ENCODE measurements at places on chromosomes 7 and 10.

GRCh38 chr7:45921699-45922519, 837 bp upstream of the IGFBP3 start:
- no peak for DNase-seq

DNA sequence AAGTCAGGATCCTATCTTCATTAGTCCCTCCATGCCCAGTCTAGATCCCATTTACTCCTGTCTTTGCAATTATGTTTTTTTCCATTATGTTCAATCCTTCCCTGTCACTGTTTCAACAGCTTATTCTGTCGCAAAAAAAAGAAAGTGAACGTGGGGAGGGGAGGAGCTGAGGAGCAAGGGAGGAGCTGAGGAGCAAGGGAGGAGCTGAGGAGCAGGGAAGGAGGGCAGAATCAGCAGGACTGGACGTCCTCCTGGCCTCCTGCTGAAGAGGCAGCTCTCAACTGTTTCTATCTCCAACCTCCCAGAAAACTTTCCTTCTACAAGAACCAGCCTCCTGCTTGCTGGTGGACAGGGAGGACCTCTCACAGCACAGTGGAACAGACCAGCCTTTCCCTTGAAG, 26.0 kb downstream of the LARP4B start:
- no peak for DNase-seq

DNA sequence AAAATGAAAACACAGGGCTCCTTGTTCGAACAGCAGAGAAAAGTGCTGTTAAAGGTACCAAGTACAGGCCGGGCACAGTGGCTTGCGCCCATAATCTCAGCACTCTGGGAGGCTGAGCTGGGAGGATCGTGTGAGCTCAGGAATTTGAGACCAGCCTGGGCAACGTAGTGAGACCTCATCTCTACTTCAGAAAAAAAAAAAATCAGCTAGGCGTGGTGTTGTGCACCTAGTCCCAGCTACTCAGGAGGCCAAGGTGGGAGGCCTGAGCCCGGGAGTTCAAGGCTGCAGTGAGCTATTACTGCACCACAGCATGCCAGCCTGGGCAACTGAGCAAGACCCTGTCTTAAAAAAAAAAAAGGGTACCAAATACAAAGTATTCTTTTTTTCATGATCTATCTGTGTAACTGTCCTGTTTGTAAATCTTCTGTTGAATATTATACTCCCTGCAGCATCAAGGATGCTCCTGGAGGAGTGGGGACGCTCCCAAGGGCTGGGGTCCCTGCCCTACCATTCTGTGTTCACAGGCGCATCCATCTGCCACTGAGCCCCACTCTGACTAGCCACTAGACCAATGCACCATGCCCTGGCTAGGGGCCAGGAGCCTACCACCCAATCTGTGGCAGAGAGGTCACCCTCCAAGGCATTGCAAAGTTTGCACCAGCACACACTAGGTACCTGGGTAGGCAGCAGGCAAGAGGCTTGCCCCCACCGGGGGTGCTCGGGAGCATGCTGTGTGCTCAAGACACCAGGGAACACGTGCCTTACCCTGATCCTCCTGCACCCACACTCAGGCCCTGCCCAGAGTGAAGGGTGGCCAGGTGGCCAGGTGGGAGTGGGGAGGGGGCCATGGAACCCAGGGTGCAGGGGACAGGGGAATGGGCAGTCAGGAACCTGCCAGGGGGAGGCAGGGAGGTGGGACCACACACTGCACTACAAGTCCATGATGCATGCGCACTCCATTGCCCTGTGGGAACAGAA, 67.3 kb upstream of the KMT2C start:
- no peak for DNase-seq

DNA sequence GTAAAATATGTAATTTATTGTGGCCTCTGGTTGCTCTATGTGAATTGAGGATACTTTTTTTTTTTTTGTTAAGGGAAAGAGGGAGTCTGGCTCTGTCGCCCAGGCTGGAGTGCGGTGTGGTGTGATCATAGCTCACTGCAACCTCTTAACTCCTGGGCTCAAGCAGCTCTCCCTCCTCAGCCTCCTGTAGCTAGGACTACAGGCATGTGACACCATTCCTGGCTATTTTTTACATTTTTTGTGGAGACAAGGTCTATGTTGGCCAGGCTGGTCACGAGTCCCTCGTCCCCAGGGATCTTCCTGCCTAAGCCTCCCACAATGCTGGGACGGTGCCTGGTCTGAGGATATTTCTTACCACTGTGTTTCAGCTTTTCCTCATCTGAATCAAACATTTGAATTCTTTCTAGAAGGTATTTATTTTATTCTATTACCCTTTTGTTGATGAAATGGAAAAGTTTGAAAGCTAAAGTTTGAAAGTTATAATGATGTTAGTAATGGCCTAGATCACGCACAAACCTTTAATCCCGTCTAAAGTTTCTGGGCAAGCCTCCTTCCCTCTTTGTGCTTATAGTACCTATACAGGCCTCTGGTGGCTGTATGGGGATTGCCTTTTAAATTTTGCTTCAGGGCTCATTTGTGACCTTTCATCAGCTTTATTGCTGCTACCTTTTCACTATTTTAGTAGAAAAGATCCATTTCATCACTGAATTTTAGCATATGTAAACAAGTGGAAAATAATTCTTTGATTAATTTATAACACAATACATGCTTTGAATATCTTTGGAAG, 2.0 kb downstream of the IFRD1 start:
- DNase-seq, result peak; percentile 16

GRCh38 chr7:150355666-150356059, 13.0 kb upstream of the REPIN1 start:
- DNase-seq, result no peak

DNA sequence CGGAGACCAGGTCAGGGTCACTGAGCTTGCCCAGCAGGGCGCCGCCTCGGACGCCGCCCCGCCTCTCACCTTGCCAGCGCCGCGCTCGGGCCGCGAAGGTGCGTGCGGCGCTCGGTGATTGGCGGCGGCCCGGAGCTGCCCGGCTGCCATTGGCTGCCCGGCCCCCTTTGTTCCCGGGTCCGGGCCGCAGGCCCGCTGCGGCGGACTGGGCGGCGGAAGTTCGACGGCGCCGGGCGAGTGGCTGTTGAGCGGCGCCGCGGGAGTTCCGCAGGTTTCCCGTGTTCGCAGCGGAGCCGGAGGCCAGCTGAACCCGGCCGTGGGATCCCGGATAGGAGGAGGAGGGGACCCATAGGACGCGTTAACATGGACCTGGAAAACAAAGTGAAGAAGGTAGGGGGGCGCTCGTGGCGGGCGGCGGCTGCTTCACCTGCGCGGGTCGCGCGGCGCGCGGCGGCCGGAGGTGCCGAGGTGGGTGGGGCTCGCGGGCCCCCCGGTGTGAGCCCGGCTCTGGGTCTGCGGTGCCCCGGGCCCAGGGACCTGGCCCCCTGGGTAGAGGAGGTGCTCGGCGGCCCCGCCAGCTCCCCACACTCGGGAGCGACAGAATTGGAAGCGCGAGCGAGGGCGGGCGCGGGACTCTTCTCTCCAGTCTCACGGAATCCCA, at the start of gene TES:
TSS of gene TES (plus strand) at position 195 of the 661 bp plus-strand sequence. CDS start at position 364, 169 bp downstream.
- no peak for DNase-seq

DNA sequence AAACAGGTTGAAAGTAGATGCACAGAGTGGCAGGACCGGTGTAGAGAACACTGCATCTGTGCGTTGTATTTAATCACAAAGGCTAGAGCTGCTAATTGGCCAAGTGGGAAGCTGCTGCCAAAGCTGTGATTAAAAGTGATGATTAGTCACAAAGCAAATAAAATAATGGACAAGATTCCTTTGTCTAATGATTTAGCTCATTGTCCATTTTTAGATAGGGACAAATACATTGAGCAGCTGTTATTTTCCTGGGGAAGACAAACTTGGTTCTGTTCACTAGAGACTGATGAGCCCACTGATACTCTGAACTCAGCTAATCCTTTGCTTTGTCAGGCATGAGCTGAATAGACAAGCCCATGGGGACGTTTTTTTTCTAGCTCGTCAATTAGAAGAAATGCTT, 19.7 kb downstream of the UBE3C start:
- no peak for DNase-seq

GRCh38 chr7:22117222-22117621, 171.5 kb upstream of the CDCA7L start:
- DNase-seq, result no peak

- DNase-seq, result no peak
Observed at GRCh38 chr10:94546901-94547185, 1.3 kb downstream of the HELLS start.

DNA sequence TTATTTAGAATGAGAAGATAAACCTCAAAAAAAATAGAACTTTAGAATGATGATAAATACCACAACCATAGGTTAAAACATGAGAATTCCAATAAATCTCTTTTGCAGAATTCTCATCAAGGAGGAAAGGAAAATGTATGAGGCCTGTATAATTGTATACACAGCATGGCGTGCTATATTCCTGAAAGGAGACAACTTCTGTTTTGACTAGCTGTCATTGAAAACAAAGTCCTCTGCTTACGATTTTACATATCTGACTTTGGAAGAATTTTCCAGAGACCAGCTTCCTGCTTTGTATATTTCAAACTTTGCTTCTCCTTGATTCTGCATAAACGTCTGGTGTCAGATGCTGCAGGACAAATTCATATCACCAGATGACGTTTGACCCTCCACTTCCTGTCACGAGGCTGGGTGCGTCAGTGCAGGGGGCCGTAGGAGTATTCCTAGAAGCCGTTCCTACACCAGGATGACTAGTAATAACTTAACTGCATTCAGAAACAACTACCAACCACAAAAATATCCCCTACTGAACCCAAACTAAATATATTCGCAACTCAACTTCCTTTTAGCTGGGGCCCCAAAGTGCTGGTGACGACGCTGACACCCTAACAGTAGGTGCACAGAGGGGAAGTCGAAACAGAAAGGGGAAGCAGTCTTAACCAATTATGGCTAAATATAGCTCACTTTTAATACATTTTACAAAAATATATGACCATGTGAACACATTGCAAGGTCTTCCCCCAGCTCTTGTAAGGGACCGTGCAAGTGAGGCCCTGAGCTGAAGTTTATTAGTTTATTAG, 178.6 kb upstream of the INHBA start:
- no peak for DNase-seq

DNA sequence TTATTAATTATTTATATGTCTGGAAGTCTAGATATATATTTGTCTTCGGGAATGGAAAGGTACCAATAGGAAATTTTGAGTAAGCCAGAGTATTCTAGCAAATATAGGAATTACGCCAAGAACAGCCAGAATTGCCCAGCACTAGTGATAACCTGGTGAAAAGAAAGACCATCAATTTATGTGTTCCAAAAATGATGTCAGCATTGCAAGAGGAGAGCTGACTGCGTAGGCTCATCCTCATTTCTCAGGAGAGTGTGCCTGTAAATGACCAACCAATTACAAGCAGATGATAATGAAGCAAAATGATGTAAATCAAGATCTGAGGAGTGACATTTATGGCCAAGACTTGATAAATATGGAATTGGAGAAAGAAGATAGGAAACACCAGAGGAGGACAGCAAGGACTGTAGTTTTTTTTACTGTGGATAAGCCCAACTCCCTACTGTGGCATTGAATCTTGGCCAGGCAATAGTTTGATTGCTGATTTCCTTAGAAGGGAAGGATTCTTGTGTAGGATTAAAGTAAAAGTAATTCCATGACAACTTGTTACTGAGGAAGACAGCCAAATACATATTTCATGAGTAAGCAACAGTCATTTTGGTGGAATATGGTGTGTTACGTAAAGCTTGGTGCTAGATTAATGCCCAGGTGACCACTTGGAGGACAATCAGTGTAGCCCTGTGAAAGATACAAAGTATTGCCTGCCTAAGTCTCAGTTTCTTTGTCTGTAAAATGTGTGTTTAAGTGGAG, 590.8 kb downstream of the AUTS2 start:
- DNase-seq, result no peak

- no peak for DNase-seq
Observed at GRCh38 chr7:28630350-28630749, 218.0 kb downstream of the CREB5 start.

DNA sequence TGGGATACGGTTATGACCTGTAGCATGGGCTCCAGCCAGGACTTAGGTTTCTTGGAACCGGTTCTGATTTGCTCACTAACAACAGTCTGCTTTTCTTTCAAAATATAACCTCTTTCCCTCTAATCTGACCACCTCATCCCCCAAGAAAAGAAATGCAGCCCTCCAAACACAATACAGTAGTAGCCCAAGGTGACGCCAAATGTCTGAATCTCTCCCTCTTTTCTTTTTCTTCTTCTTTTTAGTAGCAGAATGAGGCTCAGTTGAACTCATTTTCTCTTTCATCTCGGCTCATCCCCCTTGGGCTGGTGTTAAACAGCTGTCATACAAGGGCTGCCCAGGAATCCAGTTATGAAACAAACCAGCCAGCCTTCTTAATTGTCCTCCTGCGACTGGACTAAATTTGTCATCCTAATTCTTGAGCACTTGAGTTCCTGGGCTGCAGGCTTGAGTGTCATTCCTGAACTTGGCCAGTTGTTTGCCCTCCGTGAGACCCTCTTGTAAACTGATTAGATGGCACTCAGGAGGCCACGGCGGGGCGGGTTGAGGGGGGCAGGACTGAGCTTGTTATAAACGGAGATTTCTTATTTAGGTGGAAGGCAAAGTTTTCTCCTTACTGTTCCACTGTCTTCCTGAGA, 94.8 kb downstream of the SORCS3 start:
- DNase-seq, result no peak

DNA sequence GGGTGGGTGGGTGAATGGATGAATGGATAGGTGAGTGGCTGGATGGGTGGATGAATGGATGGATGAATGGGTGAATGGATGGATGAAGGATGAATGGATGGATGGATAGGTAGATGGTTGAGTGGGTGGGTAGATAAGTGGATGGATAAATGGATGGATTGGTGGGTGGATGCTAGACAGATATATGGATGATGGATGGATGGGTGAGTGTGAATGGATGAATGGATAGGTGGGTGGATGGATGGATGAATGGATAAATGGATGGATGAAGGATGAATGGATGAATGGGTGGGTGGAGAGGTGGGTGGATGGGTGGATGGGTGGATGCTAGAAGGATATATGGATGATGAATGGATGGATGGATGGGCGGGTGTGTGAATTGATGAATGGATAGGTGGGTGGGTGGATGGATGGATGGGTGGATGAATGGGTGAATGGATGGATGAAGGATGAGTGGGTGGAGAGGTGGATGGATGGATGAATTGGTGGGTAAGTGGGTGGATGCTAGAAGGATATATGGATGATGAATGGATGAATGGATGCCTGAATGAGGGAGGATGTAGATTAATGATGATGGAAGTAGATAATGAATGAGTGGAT, 20.4 kb downstream of the ELFN1 start:
- no peak for DNase-seq

- no peak for DNase-seq
Observed at GRCh38 chr10:108392286-108392685, 1227.8 kb upstream of the SORCS1 start.

- no peak for DNase-seq
Observed at GRCh38 chr7:117844678-117845077, 28.6 kb downstream of the CTTNBP2 start.

GRCh38 chr7:7944619-7945282, 23.8 kb upstream of the GLCCI1 start:
- no peak for DNase-seq

DNA sequence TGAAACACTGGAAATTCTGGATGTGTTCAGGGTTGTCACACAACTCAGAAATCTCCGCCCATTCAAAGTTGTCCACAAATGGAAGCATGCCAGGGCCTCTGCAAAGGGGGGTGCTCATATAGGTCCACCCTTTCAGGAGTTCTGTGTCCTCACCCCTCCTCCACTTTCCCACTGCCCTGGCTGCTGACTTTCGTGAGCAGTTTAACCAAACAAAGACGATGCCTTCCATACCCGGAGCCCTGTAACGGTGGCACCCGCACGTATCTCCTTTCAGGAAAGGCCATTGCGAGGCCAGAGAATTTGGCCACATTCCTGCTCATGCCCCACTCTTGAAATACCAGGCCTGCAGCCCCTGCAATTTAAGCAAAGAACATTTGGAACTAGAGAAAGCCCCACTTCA, 1.4 kb downstream of the CPXM2 start:
- DNase-seq, result no peak

GRCh38 chr10:110425684-110426293, 71.9 kb upstream of the DUSP5 start:
- no peak for DNase-seq
